ENCODE measurements at places on chromosomes 7 and 10.

DNA sequence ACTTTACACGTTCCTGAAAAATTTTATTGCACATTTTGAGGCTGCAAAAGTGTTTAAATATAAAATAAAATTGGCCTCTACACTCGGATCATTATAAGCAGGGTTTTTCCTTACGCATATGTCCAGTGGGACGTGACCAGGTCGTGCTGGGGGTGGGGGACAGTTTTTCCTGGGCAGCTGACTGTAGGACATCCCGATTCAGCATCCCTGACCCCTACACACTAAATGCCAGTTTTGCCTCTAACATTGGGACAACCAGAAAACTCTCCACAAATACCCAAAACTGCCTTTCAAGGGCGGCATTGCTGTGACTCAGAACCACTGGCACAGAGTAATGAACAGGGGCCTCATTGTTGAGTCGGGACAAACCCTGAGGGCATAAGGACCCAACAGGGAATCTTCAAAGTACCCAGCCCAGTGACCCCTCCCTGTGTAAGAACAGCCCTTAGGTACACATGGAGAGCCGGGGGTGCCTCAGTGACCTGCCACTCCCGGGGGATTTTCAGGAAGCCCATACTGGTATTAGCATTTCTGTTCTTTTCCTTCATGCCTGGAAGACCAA is 170.6 kb downstream of the ARHGAP21 start:
- DNase-seq, result no peak

GRCh38 chr10:119783665-119784027 is 57.8 kb downstream of the INPP5F start:
- DNase-seq, result no peak

- no peak for DNase-seq
Measured at GRCh38 chr7:103630318-103630717, 184.3 kb upstream of the SLC26A5 start.

DNA sequence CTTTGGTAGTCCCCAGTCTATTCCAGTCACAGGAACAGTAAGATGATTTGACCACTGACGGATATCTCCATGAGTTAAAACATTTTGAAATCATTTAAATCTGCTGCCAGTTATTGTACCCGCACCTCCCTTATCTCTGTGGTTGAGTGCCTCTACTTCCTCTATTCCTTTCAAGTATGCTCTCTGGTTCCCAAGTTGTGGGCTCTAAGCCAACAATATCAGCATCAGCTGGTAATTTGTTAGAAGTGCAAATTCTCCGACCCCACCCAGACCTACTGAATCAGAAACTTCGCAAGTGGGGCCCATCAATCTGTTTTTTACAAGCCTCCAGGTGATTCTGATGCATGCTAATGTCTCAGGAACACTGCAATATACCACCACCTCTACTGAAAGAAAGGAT is 235.5 kb downstream of the CCSER2 start:
- no peak for DNase-seq

- DNase-seq, result no peak
Measured at GRCh38 chr10:70074165-70074564, 21.5 kb downstream of the MACROH2A2 start.

GRCh38 chr7:47383696-47384445 is 198.0 kb downstream of the TNS3 start:
- no peak for DNase-seq

- no peak for DNase-seq
Measured at GRCh38 chr10:127872011-127872761, 20.6 kb downstream of the CLRN3 start.

DNA sequence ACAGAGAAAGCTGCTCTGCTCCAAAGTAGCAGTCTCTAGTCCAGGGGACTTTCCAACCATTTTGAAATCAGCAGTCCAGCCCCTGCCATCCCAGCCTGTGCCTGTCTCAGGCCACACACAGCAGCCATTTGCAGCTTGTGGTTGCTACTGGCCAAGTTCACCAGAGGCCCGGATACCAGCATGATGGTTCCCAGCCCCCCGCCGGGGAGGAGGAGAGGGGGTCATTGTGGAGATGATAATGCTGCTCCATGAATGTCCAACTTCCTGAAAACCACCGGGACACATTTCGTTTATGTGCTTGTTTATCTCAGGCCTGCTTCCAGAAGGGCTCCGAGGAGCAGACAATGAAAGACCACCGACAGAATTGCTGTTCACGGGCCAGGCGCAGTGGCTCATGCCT is 160.0 kb downstream of the UBE2H start:
- no peak for DNase-seq

GRCh38 chr10:1432161-1432560 is 305.2 kb downstream of the ADARB2 start:
- no peak for DNase-seq

GRCh38 chr10:92493362-92493761 is 80.5 kb downstream of the IDE start:
- DNase-seq, result no peak

DNA sequence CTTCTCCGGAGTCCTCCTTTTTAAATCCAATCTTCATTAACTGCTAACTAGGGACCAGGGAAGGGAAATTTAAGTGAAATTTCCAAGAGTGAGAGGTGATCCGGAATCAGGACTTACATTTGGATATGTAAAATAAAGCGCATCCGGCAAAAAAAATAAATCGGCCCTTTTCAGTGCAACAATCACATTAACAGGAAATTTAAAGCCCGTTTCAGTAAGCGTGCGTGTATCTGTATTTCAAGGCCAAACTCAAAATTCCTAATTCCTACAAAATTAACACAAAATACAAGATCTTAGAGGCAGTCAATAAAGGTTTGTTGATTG is 771 bp downstream of the DNAJC9 start:
- DNase-seq, result no peak

GRCh38 chr7:18639711-18640110 is 144.2 kb downstream of the HDAC9 start:
- no peak for DNase-seq

DNA sequence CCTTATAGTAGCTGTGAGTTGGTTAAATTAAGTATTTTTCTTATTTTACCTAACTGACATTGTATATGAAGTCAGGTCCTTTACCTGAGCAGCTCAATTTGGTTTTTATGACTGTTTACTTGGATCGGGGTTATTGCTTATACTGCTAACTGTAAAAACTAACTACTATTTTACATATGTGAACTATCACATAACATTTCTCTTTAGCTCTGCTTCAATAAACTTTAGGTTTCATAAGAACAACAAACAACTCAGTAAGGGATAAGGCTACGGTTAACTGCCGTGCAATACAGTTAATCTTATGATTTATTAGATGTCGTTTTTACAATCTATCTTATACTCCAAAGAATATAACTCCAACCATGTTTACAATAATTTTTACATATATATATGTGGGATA is 480.2 kb downstream of the PARD3 start:
- no peak for DNase-seq

DNA sequence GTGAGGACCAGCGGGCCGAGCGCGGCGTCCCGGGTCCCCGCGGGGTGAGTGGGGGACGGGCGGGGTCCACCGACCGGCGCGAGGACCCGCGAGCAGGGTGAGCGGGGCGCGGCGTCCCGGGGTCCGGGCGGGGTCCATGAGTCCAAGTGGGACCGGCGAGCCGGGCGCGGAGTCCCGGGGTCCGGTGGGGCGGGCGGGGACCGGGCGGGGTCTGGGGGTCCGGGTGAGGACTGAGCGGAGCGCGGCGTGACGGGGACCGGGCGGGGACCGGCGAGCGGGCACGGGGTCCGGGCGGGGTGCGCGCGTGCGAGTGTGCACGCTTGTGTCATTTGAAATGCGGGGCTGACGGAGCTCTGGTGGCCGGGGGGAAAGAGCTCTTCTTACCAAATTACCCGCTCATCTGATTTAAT is 765 bp downstream of the CELF2 start:
- DNase-seq, result peak; percentile 43

DNA sequence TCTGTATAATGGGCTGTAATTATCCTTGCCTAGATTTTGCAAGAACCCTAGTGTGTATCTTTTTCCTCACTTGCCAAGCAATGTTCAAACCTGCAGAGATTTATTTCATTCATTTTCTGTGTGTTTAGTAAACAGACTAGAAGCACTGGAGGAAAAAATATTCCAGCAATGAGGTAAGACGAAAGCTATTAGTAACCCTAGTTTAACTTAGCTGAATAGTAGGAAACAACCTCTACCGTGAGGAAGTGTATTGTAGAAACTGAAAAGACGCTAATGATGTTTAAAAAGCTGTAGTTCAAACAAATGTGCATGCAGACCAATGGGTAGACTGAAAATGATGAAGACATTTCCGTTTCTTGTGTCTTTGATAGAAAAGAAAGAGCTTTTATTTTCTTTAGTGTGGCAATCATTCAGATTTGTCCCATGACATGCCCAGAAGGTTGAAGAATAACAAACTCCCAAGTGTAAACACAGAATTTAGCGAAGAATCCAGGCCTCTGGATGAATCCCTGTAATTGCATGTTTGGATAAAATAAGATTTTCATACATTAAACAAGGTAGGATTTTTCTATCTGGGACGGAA is 20.7 kb downstream of the CAV1 start:
- no peak for DNase-seq

- DNase-seq, result peak; percentile 87
Measured at GRCh38 chr10:13099666-13100348, at the start of gene OPTN. TSS of gene OPTN (plus strand) at chr10:13100163. CDS start at chr10:13109123, 8,960 bp downstream.

DNA sequence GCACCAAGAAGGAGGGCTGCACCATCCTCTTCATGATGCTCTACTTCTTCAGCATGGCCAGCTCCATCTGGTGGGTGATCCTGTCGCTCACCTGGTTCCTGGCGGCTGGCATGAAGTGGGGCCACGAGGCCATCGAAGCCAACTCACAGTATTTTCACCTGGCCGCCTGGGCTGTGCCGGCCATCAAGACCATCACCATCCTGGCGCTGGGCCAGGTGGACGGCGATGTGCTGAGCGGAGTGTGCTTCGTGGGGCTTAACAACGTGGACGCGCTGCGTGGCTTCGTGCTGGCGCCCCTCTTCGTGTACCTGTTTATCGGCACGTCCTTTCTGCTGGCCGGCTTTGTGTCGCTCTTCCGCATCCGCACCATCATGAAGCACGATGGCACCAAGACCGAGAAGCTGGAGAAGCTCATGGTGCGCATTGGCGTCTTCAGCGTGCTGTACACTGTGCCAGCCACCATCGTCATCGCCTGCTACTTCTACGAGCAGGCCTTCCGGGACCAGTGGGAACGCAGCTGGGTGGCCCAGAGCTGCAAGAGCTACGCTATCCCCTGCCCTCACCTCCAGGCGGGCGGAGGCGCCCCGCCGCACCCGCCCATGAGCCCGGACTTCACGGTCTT is 1.9 kb downstream of the FZD1 start:
- peak; percentile 1 for DNase-seq

- no peak for DNase-seq
Measured at GRCh38 chr10:35486297-35486990, 118.7 kb upstream of the GJD4 start.

DNA sequence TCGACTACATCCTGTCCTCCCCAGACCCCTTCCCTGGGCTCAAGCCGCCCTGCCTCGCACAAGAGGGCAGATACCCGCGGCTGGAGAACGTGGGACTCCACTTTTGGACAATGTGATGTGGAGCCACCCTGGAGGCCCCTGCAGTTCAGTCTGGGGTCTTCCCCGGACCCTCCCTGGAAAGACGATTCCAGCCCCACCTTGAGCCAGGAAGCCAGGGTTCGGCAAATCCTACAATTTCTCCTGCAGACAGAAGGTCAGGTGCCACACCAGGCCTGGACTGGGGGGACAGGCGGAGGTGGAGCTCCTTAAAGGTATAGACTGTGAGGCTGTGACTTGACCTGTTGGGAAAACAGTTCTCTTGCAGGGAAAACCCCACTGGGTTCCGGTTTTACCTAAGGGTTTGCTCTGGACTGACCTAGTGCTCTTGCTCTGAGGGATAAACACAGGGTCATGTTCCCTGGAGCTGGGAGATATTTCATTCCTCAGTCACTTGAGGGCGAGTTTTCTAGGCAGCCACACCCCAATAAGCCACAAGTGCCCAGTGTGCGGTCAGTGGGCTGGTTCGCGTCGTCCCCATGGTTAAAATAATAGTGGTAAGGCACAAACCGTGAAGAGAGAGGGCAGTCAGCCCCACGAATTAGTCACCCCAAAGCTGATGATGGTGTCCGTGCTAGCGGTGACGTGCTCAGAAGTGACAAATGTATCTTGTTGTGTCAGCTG is 1.6 kb downstream of the FOXL3 start:
- DNase-seq, result no peak

GRCh38 chr7:105118612-105119600 is 104.9 kb downstream of the KMT2E start:
- DNase-seq, result no peak

GRCh38 chr7:22267930-22268615 is 88.9 kb downstream of the RAPGEF5 start:
- no peak for DNase-seq

GRCh38 chr10:27446091-27446918 is 57.8 kb upstream of the RAB18 start:
- DNase-seq, result no peak

DNA sequence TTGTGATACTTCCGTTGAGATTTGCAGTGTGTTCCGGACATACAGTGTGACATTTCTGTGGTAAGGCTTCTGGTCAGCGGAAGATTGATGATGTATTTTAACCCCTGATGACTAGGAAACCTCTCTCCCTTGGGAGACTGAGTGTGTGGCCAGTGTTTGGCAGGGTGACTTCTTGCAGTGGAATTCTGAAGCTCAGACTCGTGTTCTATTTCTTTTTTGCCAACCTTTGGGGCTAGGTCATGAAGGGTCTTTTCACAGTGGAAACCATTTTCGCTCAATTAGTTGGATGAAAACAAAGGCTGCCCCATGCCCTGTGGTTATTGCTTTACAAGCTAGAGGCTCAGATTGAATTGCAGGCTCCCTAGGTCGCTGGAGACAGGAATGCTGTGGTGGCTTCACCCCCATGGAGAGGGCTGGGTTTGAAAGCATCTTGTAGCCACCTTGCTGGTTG is 288.9 kb downstream of the BBS9 start:
- no peak for DNase-seq

DNA sequence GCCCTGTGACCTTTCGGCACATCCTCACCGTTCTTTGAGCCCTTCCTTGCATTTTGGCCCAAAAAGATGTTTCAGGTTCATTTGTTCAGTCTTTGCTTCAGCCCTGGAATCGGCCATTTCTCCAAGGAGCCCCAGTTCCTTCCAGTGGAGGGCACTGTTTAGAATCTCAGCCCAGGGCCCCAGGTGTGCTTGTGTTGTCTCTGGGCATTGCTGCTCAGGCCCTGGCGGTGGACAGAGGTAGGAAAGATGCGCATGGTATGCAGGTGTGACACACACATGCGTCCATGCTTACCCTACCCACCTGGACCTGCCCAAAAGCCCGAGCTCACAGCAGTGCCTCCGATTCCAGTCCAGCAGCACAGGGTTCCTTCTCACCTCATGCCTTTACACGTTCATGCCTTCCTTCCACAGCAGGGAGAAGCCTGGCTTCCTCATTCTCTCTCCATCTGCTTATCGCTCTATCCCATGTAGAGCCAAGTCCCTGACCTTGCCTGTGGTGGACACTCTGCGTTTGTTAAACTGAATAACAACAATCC is 70.6 kb downstream of the LHPP start:
- DNase-seq, result no peak

- DNase-seq, result no peak
Measured at GRCh38 chr7:42104231-42104630, 132.8 kb downstream of the GLI3 start.
